ENCODE measurements at places on chromosomes 12 and 14.

DNA sequence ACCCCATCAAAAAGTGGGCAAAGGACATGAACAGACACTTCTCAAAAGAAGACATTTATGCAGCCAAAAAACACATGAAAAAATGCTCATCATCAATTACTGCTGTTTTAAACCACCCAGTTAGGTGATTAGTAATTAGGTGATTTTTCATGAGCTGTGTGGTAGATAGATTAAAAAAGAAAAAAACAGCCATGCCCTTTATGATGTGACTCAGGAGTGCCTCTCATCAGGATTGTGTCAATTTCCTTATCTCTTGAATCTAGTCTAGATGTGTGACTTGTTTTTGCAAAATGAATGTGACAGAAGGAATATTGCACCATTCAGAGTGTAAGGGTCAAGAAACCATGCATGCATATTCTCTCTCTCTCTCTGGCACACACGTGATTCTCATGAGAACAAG lies 5.7 kb downstream of the OR10A7 start:
- no peak for DNase-seq

DNA sequence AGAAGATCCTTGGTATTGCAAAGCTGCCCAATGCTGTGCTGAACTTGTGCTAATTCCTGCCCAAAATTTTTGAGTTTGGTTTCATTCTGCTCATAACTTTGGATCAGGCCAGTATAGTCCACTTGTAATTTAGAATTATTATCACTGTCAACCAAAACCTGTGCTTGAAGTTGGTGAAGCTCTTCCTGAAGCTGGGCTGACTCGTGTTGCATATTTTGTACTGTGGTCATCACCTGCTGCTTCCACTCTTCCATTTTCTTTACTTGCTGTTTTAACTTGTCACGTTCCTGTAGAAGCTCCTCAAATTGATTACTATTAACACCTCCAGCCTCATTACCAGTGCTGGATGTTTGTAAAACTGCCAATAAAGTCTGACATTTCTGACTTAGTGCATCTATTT lies 35.8 kb downstream of the TRIP11 start:
- DNase-seq, result no peak

DNA sequence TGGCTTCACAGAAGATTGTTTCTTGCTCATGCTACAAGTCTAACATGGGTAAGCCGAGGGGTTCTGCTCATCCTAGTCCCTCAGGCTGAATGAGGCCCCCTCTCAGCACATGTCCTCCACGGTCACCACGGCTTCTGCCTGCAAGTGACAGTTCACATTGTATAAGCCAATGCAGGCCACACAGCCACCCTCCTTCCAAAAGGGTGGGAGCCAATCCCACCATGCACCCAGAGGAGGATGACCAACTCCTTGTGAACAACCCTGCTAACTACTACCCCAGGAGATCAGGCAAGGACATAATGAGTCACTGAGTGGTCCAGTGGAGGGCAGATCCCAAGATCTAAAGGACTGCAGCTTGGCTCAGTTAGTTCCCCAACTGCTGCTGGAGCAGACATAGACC lies 6.1 kb downstream of the SPRING1 start:
- DNase-seq, result no peak

DNA sequence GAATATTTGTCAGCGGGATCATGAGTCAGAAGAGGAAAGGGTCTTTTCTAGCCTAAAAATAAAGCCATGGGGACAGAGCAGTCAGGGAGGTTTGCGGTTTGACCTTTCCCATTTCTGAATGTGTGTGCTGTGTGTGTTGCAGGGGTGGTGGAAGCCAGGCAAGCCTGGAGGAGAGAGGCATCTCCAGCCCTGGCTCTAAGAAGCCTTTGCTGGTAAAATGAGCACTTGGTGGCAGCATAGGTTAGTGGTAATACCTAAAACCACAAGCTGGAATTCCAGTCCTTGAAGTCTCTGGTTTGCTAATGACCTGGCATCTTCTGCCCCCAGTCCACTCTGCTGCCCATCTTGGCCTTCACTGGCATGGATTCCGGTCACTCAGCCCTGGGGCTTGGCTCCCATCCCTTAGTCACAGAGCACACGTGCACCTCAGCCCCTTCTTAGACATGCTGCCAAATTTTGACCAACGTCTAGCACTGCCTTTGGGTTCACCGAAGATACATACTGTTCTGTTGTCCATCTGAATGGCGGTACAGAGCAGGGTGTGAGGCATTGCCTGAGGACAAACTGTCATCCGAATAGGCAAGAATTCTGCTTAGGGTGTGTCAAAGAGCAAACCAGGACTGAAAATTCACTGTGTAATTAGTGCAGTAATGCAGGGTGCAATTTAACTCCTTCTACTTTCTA lies 52.7 kb downstream of the KCNA5 start:
- DNase-seq, result no peak

DNA sequence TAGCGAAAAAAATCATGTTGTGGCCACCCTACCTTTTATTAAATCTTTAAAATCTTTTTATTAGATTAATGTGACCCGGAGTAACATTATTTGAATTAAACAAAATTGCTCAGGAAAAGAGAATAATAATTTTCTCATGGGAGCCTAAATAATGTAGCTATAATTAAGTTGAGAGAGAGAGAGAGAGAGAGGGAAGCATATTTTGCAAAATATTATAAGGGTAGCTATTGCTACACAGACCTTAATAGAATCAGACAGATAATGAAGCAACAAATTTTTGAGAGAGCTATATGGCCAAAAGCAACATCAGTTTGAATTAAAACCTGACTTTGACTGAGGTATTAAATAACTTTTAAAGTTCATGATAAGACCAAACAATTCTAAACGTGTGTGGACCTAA lies 703.5 kb downstream of the TMTC2 start:
- no peak for DNase-seq

GRCh38 chr12:114774699-114775098 lies 90.7 kb upstream of the TBX3 start:
- DNase-seq, result no peak

- DNase-seq, result no peak
These were observed 5.1 kb upstream of the SLC38A2 start for GRCh38 chr12:46377678-46378077.

DNA sequence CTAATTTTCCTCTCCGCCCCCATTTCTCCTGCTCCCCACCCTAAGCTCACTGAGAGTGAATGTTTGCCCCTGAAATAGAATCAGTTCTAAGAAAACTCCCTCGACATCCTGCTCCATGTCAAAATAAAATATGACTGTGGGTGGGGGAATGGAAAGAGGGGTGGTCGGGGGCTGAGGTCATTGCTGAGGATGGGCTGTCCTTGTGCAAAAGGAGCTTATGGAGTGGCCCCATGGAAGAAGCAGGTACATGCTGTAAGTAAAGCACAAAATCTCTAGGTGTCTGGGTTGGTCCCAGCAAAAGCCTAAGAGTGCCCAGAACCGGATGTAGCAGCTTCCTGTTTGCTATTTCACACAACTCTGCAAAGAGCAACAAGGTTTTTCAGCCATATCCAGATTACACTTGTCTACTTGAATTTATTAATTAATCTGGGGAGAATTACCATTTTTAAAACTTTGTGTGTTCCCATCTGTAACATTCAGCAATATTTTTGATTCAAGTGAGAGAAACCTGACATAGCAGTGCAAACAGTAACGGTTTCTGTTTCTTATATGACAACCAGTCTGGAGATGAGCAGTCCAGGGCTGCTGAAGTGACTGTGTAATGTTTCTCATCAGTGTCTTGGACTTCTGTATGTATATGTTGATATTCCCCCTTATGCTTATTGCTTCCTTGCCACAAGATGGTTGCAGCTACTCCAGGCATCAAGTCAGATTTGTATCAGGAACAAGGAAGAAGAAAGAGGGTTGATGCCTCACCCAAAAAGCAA lies 40.4 kb upstream of the GZMB start:
- peak; percentile 58 for DNase-seq

DNA sequence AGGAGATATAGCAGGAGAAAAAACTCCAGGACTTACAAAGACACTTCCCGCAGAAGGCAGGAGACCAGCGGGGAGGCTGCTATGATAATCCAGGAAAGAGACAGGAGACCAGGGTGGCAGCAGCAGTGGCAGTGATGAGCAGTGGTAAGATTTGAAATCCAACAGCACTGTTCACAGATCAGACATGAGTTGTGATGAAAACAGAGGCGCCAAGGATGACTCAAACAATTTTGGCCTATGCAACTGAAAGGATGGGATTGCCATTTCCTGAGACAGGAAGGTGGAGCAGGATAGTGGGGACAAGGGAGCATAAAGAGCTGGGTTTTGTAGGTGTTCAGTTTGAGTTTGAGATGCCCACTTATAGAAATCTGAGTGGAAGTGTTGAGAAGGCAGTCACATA lies 108.6 kb upstream of the DYRK2 start:
- DNase-seq, result no peak

DNA sequence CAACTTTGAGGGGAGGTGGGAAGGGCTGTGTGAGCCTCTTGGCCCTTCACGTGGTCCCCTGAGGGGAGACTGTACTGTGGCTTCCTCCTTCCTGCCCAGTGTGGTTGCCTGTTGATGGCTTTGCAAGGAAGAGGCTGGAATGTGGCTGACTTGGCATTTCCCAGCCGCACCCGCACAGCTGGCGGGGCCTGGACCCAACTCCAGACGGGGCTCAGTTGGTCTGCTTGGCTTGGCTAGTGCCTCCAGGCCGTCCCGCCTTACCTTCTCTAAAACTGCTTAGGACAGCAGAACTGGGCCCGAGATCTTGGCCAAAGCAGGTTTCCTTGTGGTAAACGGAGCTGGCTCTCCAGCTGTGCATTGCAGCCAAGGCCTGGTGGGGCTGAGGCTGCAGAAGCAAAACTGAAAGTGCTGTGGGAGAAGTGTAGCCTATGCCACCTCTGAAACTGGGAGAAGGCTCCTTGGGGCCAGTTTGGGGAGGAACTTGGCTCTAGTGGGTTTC lies 139.5 kb downstream of the SMOC1 start:
- DNase-seq, result no peak

DNA sequence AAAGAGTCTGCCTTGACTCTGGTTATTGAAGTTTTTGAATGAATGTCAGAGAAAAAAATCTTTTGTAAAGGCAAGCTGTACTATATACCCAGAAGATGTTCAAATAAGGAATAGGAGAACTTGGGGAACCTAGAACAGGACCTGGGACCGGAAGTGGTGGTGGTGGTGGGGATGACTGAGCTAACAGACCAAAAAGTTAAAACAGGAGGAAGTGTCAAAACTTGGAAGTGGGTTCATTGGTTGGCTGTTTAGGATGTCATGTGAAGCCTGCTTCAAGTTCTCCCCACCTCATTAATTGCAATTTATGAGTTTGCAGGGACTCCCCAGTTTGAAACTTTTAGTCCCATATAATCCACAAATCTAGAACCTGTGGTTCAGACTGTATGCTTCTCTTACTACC lies 26.2 kb downstream of the PLXNC1 start:
- DNase-seq, result no peak

DNA sequence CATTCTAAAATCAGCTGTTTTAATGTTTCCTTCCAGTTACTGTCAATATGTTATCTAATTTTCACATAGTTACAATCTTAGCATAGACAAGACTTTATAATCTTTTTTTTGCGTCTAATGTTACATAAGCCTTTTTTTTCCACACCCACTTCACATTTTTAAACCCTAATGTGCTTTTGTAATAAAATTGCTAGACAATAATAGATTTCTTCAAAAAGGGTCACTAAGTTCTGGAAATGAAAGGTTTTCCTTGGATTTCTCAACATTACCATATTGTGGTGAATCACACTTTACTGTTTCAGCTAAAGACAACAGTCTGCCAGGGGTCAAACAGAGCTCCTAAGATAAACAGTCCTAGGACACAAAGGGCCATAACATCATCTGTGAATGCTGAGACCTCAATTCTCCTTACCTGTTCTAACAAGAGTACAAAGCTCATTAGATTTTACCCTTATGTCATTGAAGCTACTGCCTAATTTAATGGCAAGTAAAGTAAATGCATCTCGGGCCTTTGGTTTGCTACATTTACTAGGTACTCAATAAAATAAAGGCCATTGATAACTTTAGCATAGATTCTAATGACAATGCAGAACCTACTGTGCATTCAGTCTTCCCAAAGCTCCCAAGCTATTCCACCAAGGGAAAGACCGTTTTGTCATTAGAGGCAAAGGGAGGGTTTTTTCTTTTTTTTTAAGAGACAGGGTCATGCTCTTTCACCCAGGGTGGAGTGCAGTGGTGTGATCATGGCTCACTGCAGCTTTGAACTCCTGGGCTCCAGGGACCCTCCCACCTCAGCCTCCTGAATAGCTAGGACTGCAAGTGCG lies 111.2 kb upstream of the SLC38A2 start:
- no peak for DNase-seq

- no peak for DNase-seq
These were observed 59.8 kb upstream of the CISTR start for GRCh38 chr12:53811606-53812005.

GRCh38 chr12:16291032-16291431 lies 13.5 kb upstream of the SLC15A5 start:
- no peak for DNase-seq

GRCh38 chr12:16608946-16609539 lies 3.1 kb upstream of the LMO3 start:
- DNase-seq, result no peak

GRCh38 chr12:27602516-27602915 lies 78.5 kb downstream of the PPFIBP1 start:
- DNase-seq, result no peak

DNA sequence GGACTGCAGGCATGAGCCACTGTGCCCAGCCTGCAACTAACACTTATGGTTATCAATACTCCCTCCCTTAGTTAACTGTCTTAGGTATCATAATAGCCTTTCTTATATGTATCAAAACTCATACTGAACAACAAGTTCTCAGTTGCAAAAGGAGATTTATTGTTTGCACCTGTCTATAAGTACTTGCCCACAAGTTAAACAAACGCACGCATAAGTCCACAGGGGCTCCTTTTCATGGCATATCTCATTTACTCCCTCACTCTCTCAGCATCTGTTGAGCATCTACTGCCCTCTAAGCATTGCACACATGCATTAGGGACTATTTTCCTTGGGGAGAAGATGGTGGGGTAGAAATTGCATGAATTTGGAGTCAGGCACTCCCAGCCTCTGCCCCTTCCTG lies 46.7 kb upstream of the CORO1C start:
- no peak for DNase-seq

DNA sequence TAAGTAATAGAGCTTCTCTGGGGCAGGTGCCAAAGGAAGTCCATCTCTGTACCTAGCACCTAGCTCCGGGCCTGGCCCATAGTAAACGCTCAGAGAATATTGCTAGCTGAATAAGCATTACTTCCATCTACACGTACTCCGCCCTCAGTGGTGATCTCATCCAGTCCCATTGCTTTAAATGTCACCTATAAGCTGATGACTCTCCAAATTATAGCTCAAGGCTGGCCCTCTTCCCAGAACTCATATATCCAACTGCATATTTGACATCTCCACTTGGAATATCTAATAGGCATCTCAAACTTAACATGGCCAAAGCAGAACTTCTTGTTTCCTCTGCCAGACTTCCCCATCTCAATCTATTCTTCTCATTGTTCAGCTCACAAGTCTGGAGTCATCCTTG lies 6.9 kb upstream of the DYNLL1 start:
- no peak for DNase-seq

GRCh38 chr14:69789118-69789640 lies 7.9 kb downstream of the SLC10A1 start:
- DNase-seq, result no peak

- DNase-seq, result peak; percentile 33
These were observed 43.5 kb downstream of the TMX1 start for GRCh38 chr14:51283402-51284085.

Measured in CD4-positive, alpha-beta T cell treated with Interleukin-15 for 4 hours (primary cell).